ENCODE measurements at places on chromosomes 6 and 20.

- DNase-seq: no peak
Measured at GRCh38 chr20:54766483-54766882, 291.1 kb downstream of the DOK5 start.

DNA sequence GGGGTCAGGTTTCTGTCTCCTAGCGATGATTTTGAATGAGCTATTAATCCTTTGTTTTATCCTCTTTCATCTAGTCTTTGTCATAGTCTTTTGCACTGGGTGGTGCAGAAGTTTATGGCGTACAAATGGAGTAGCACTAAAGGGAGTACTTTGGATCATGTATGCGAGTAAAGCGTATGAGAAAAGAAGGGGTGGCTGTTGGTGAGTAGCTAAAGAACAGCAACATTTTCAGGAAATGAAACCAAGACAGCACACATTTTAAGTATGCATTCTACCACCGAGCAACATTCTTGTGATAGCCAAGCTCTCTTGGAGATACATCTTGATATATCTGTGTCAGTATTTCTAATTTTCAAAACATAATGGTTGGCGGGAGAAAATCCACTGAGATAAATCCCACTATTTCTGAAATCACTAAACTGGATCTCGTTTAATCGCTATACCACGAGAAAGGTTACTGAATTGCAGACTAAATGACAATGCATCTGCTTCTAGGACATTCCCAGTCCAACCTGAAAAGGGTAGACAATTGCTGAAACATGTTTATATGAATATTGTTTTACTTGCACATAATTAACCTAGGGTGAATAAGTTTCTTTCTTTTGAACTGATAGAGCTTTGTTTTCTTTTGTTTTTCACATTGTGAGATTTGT, 196.1 kb downstream of the TRIM27 start:
- no peak for DNase-seq

GRCh38 chr6:139262519-139263300, 29.1 kb downstream of the TXLNB start:
- DNase-seq: no peak

DNA sequence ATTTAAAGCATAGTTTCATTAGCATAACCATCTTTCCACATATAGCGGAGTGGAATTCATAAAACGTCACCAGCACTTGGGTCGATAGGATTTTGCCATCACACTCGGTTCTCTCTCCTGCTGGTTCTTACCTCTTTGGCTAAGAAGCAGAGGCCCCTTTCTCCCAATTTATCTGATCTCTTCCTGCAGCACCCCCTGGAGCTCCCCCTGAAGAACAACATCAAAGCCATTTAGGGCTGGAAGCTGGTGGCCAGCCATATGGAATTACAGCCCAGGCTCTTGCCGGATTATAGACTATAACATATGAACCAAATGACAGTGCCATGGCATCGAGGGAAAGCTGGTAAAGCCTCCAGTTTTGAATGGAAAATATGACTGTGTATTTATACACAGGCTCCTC, 6.4 kb upstream of the KIF6 start:
- no peak for DNase-seq

DNA sequence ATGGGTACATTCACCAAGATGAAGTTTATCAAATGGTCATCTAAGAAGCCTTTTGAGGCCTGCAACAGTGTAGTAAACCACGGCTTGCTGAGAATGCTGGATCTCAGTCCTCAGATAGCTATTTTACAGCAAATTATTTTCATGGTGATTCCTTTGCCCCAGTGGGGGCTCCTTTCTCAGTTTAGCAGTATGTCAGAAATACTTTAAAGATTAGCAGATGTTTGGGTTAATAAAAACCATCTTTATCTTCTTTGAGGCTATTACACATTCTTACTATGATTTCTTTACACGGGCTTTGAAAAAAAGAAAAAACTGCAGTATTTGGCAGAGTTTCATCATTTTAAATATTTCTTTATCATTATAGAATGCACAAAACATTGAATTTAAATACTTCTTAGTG, 10.7 kb downstream of the MYLIP start:
- DNase-seq: no peak

DNA sequence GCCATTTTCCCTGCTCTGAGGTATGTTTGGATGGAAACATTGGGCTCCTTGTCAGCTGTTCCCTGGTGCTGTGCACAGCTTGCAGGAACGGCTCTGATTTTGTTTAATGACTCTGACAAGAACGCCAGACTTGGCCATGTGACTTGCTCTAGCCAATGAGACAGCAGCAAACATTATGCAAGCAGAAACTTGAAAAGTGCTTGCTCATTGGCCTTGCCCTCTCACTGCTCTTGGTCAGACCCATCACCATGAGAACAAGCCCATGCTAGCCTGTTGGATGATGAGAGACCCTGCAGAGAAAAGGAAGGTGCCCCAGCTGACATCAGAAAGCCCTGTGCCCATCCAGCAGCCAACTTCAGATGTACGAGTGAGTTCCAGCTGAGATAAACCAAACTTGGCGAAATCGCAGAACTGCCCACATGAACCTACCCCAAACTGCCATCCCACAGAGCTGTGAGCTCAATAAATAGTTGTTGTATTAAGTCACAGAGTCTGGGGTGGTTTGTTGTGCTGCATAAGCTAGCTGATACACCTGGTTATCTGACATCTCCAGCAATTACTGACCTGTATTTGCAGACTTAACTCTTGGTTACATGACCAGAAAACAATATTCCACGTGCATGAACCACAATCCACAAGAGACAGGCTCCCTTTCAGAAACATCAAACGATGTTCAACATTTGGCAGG, 96.9 kb downstream of the JPH2 start:
- peak; percentile 60 for DNase-seq

DNA sequence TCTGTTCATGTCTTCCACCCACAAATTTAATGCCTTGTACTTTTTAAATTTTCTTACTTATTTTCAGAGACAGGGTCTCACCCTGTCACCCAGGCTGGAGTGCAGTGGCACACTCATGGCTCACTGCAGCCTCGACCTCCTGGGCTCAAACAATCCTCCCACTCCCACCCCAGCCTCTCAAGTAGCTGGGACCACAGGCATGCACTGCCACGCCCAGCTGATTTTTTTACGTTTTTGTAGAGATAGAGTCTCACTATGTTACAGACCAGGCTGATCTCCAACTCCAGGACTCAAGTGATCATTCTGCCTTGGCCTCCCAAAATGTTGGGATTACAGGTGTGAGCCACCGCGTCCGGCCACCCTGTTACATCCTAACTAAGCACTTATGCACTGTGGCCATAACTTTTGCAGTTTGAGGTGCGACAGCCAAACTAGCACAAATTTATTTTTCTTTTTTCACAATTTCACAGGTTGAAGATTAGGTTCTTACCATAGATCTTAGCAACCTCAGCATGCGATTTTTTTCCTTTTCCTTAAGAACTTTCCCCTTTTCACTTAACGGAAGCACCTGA, 92.1 kb downstream of the EPB41L2 start:
- DNase-seq: no peak

GRCh38 chr6:148747471-148748165, 788 bp downstream of the UST start:
- DNase-seq: no peak

GRCh38 chr6:84224251-84224650, 3.2 kb downstream of the CEP162 start:
- no peak for DNase-seq

DNA sequence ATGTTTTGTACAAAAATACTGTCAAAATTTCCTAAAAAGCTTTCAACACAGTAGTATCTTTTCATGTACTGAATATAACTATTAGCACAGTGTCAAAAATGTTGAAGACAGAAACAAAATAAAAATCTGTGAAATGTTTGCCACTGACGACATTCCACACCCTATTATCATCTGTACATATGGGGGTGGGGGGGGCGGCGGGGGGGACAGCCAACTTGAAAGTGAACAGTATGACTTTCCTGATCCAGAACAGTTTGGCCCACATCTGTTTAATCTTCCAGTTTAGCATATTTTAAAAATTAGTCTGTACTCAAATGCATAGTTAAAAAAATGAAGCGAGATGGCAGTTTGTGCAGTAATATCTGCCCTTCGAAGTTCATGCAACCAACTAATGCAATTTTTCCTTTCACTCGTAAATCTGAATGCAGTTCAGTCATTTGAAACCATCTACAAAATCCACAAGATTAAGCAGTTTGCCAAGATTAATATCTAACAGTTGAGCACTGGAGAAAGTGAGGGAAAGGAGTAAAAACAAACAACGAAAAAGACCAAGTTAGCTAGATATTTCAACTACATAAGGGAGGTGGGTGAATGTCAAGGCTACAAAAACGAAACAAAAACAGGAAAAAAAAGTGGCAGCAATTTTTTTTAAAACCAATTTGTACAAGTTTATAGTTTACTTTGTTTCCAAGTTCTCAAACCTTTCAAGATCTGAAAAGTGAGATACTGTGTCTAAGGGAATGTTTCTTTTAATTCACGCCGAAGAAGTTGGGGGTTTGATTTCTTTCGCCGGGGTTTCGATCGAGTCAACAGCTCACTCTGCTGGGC, 1.9 kb downstream of the CITED2 start:
- DNase-seq: peak; percentile 33

DNA sequence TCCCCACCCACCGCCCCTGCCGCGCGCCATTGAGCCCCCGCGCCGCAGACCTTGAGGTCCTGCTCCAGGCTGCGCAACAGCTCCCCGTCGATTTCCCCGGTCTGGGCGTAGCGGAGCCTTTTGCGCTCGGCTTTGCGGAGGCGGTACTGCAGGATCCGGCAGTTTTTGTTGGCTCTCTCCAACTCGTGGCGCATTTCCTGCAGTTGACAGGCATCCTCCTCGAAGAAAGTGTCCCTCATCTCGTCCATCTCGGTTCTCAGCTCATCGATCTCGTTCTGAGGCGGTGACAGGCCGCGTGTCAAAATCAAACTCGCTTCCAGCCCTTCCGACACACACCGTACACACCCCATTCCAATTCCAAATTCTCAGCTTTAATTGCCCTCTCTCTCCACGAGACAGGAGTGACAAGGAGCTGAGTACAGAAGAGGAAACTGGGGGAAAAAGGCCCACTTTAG, 4.3 kb downstream of the MTCL3 start:
- no peak for DNase-seq

DNA sequence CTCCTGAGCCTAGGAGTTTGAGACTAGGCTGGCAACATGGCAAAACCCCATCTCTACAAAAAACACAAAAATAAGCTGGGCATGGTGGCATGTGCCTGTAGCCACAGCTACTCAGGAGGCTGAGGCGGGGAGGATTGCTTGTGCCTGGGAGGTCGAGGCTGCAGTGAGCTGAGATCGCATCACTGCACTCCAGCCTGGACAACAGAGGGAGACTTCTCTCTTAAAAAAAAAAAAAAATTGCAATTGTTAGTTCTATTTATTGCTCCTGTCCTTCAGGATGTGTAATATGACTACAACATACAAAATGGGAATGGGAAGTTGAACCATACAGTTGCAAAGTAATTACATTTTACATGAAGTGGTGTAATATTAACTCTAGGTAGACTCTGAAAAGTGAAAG, 8.1 kb upstream of the AARS2 start:
- no peak for DNase-seq

DNA sequence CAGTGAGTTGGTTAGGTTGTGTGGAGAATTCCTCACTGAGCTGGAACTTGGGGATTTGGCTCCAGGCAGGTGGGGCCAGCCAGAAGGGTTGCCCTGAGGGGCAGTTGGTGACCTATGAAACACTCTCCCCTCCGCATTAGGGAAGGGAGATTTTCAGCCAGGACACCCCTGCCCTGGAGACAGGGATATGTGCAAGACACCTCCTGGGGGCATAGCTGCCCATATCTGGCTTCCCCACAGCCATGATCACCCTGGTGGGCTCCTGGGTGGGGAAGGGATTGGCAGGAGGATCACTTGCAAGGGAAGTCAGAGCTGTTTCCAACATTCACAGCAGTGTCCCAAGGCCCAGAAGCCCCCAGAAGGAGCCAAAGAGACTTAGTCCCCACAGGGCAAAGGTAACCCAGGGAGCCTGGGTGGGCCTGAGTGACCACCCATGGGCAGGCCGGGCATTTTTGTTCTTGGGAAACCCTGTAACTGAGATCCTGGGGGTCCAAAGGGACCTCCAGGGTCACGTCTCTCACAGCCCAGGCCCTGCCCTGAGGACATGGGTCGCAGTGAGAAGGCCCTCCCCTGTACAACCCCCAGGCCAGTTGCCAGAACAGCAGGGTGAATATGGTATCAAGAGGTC, 145.8 kb downstream of the MRPL14 start:
- DNase-seq: no peak

DNA sequence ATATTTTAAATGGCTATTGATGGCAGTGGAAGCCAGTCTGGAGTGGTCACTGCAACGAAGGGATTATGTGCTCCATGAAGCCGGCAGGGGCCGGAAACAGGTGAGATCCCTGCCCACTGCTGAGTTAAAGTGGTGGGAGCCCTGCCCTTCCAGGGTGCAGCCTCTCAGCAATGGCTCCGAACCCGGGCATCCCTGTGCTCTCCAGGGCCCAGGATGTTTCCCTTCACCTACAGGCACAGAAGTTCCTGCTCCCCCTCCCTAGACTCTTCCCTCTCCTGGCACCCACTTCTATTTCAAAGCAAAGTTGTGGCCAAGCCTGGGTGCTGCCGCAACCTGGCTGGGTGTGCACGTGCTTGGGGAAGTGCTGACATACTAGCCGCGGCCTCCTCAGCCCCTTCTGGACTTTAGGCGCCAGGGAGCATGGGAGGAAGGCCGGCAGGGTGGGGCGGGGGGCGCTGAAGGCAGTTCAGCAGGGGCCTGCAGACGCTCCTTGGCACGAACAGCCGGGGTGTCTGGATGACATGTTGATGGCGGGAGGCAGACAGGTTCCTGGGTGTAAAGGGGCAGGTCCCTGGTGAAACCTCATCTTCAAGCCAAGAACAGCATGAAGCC, 452.3 kb downstream of the HTR1B start:
- DNase-seq: no peak

- no peak for DNase-seq
Measured at GRCh38 chr6:73667798-73668197, 14.0 kb upstream of the SLC17A5 start.

- no peak for DNase-seq
Measured at GRCh38 chr6:80548532-80548931, 442.1 kb downstream of the BCKDHB start.

Measured in erythroblast (primary cell).